NCI-H526 treated with DMSO at 0.1 percent for 48 hours (cell line): ENCODE measurements at places on chromosomes 1 and 21.

- no peak for DNase-seq
These were observed 142.3 kb upstream of the COL6A1 start for GRCh38 chr21:45839274-45839673.

GRCh38 chr1:241677201-241677600 is 25.1 kb downstream of the WDR64 start:
- no peak for DNase-seq

GRCh38 chr1:85607126-85607920 is 26.8 kb downstream of the CCN1 start:
- DNase-seq, result no peak

DNA sequence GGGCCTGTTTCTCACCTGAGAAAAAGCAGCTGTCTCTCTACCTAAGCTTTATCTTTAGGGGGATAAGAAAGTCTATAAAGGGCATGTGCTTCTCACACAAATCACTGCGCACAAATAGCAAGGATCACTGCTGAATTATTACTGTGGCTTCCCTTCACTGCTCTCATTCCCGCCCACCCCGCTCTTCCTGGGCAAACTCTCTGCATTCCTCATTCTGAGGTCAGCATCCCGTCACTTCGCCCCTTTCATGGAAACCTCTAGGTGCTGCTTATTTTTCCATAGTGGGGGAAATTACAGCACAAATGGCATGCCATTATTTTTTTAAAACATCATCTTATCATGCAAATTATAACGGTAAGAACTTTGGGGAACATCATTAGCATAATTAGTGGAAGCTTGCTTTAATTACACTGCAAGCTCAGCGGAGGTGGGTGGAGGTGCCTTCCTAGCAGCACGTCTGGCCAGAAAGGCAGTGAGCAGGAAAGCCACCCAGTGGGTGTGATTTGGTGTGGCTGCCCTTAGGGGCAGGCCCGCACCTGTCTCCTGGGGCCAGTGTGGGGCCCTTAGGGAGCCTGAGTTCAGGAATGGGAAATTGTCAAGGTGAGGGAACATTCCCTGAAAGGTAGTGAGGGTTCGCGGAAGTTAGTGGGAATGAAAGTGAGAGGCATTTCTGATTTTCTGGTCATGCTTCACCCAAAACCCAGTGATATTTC is 105.9 kb downstream of the LAMC2 start:
- DNase-seq, result no peak

GRCh38 chr21:14251336-14251735 is 35.4 kb downstream of the RBM11 start:
- no peak for DNase-seq

DNA sequence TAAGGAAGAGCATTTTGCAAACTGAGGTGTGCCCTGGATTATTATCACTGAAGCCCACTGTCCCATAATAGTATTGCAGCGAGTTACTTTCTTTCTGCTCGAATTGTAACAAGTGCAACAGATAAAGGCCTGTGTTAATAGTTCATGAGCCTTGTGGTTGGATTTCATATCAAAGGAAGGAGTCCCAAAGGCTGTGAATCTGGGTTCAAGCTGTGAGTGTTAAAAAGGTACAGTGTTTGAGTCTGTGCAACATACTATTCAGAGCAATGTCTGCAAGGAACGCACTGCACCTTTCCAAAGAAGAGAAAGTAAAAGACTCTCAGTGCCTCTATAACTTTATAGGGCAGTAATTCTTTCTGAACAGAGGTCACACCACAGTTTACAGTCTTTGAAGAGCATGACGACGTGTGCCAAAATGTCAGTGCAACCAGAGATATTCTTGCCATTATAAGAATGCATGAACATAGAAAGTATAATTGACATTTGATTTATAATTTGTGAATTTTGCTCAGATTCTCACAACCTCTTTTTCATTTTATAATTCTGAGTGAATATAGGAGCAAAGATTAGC is 79.1 kb downstream of the CDC7 start:
- DNase-seq, result no peak

DNA sequence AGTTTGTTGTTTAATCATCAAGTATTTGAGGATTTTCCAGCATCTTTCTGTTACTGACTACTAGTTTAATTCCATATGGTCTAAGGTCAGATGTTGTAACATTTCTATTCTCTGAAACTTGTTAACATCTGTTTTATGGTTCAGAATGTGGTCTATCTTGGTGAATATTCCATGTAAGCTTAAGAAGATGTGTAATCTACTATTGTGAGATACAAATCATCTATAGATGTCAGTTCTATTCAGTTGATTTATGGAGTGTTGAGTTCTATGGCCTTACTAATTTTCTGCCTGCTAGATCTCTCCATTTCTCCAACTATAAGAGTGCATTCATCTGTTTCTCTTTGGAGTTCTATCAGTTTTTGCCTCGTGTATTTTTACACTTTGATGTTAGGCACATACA is 31.5 kb downstream of the WARS2 start:
- no peak for DNase-seq

GRCh38 chr1:80926531-80926930 is 874.2 kb upstream of the ADGRL2 start:
- DNase-seq, result no peak

DNA sequence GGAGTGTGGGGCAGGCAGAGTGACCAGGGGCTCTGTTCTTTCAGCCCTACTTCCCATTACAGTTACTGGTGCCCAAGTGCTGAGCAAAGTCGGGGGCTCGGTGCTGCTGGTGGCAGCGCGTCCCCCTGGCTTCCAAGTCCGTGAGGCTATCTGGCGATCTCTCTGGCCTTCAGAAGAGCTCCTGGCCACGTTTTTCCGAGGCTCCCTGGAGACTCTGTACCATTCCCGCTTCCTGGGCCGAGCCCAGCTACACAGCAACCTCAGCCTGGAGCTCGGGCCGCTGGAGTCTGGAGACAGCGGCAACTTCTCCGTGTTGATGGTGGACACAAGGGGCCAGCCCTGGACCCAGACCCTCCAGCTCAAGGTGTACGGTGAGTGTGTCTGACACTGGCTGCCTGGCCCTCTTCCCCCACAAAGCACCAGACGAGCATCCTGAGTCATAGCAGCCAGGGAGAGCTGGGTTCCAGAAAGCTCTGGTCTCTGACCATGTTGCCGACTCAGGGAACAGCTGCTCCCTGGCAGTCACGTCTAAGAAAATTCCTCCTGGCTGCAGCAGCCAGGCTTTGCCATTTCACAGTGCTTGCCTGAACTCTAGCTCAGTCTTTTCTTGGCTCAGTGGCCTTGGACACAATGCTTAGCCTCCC is 3.3 kb downstream of the SLAMF8 start:
- no peak for DNase-seq

GRCh38 chr1:65526049-65526556 is 105.6 kb downstream of the LEPR start:
- no peak for DNase-seq

GRCh38 chr1:148318123-148318903 is 164.8 kb downstream of the PPIAL4G start:
- no peak for DNase-seq

DNA sequence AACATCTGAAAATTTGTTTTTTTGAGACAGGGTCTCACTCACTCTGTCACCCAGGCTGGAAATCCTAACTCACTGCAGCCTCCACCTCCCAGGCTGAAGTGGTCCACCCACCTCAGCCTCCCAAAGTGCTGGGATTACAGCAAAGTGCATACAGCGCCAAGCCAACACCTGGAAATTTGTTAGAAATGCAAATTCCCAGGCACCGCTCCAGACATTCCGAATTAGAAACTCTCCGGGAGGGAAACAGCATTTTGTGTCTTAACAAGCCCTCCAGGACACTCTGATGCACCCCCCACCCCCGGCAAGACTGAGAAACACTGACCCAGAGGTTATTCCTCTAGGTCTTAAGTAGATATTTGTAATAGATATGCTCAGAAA is 49.1 kb downstream of the ARID4B start:
- no peak for DNase-seq

- no peak for DNase-seq
These were observed 56.7 kb downstream of the DPT start for GRCh38 chr1:168672278-168672677.

DNA sequence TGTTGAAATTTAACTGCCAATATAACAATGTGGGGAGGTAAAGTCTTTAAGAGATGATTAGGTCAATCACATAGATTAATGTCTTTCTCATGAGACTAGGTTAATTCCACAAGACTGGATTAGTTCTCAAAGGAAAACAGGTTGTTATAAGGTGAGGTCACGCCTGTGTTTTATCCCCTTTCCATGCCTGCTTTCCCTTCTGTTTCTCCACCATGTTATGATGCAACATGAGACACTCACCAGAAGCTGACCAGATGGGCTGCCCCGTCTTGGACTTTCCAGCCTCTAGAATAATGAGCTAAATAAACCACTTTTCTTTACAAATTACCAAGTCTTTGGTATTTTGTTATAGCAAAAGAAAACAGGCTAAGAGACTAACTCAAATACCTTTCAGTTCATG is 70.8 kb downstream of the DDAH1 start:
- no peak for DNase-seq

GRCh38 chr1:87196110-87196827 is 132.4 kb upstream of the LMO4 start:
- DNase-seq, result no peak

- no peak for DNase-seq
These were observed 1.2 kb downstream of the SH3GLB1 start for GRCh38 chr1:86705665-86705985.

DNA sequence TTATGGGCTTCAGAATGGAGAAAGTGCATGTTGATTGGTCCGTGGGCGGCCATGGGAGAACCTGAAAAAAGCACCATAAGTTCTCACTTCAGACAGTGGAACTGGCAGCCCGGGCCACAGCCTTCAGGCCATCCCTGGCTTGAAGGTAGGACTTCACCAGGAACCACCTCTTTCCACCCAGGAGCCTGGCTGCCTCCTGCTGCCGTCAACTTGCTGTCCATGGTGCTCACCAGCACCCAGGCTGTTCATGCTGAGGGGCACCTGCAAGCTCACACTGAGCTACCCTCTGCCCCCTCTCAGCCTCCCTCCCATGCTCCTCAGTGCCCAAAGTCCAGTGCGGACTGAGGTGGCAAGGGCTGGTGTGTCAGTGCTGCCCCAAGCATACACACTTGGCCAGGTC is 12.9 kb upstream of the FNBP1L start:
- DNase-seq, result no peak

GRCh38 chr21:43866659-43867331 is 1.8 kb downstream of the AGPAT3 start:
- DNase-seq, result peak; percentile 20

GRCh38 chr1:87915771-87916170 is 587.1 kb downstream of the LMO4 start:
- DNase-seq, result no peak

GRCh38 chr1:155196103-155196892 is 11.4 kb downstream of the THBS3 start:
- DNase-seq, result no peak

GRCh38 chr1:204080163-204080903 is 7.4 kb downstream of the SOX13 start:
- peak; percentile 71 for DNase-seq

DNA sequence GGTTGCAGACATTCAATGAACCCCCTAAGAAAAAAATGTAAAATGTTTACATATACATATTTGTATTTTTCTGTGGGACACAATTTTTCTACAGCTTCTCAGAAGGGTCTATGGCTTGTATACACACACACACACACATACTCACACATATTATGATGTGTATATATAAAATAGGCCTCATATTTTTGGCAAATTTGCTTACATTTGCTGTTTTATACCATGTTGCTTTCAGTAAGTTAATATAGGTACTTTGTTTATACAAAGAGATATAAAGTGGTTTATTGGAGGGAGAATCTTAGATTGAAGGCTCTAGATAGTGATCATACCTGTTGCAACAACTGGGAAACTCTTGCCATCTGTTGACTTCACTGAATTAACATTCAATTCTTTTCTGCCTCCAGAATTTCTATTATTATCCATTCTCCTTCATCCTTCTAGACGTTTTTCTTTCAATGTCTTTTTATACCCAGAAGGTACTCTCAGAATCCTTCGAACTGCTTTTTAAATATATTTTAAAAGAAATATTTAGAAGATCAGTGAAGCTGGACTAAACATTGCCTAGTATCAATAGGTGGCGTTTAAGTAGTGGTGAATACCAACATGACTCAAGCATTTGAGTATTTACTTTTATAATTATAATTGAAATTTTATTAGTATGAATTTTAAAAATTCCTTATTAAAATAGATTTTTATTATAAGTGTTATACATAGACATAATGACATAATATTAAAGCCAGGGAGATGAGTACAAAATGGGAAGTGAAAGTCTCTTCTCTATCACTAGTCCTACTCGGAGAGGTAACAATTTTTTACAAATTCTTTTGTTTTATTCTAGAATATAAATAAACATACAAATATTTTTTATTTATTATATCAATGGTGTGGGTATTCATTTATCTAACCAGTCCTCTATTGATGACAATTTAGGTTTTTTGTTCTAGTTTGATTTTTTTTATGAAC is 10.2 kb downstream of the CD55 start:
- DNase-seq, result no peak

DNA sequence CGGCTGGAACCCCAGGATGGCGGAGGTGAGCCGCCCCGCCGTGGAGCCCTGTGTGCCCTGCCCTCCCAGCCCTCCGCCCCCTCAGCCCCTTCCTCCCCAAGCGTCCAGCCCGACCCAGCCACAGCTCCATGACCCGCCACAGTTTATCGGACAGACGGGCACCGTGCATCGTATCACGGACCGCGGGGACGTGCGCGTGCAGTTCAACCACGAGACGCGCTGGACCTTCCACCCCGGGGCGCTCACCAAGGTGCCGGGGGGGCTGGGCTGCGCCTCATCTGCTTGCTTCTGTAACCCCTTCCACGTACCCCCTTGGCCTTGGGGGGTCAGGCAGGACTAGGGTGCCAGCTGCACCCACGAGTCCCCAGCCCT is 6.6 kb upstream of the MMP23B start:
- DNase-seq, result no peak

GRCh38 chr1:30658014-30658336 is 65.4 kb downstream of the MATN1 start:
- no peak for DNase-seq

- DNase-seq, result peak; percentile 90
These were observed 549 bp downstream of the THBS3 start for GRCh38 chr1:155206891-155207805.

- DNase-seq, result no peak
These were observed 38.8 kb upstream of the RGS8 start for GRCh38 chr1:182723200-182723599.

DNA sequence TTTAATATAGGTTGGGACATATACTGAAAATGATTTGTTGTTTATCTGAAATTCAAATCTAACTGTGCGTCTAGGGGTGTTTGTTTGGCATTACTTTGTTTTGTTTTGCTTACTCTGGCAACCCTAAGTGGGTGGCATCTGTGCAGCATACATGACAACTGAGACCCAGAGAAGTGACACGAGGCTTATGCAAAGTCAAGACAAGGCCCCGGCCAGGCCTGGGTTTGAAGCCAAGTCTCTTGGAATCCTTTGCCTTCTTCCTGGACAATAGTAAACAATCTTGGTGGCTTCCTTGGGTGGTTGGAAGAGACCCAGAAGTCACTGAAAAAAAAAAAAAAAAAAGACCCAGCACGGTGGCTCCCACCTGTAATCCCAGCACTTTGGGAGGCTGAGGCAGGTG is 197.6 kb upstream of the TMEM51 start:
- no peak for DNase-seq

- DNase-seq, result no peak
These were observed 147.1 kb downstream of the DNM3 start for GRCh38 chr1:171988243-171988885.
